Non-pigmented ciliary epithelial cell (primary cell): ENCODE measurements at places on chromosomes 12 and 14.

DNA sequence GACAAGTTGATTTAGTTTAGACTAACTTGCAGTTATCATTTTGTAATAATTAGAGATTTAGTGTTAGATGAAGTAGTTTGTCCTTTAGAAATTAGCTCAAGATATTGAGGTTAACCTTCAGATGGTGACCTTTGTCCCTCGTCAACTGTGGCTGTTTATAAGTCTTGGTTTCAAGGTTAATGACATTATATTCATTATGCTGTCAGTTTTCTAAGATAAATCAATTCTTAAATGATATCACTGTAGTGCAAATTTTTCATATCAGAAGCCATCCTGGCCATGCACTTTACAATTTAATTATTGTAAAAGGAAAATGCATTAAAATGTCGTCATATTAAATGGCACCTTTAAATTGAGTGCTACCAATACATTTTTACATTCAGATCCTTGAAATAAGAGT lies 19.6 kb upstream of the PPFIA2 start:
- no peak for DNase-seq

- DNase-seq = no peak
Observed at GRCh38 chr14:24147761-24148428, 597 bp downstream of the RNF31 start.

GRCh38 chr12:132498931-132499330 lies 9.0 kb downstream of the FBRSL1 start:
- DNase-seq = no peak

- no peak for DNase-seq
Observed at GRCh38 chr14:21258005-21258888, 11.0 kb downstream of the HNRNPC start.

DNA sequence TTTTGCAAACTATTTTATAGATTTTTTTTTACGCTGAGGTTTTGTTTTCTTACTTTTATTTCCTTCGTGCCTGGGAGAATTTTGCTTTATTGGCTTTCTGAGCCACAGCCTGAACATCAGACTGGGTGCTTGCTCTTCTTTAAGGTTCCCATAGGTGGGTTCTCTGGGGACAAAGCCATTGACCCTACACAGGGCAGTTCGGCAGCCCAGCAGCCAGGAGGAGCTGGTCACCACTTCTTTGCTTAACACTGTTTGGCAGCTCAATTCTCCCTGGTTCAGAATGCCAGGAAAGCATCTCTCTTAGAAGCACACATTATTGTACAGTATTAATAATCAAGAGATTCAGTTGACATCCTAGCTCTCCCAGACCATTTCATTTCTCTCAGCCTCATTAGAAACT lies 140.8 kb upstream of the NEDD1 start:
- no peak for DNase-seq

- DNase-seq = peak; percentile 41
Observed at GRCh38 chr12:120849765-120850164, 54.4 kb downstream of the SPPL3 start.

DNA sequence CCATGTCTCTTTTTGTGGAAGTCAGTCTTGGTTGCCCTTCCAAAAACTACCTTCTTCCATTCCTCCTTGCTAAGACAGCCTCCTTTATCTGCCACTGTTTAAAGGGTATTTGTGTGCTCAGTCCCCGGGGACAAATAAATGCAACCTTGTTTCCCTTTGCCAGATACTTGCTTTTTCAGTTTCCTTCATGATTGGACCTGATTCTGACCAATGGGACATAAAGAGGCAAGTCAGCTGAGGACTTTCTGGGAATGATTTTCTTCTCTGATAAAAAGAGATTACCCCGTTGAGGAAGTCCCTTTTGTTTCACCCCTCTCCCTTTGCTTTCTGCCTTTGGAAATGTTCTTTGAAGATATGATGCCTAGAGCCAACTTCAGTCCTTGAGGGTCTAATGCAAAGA lies 7.4 kb upstream of the TUBA1B start:
- no peak for DNase-seq

- DNase-seq = peak; percentile 82
Observed at GRCh38 chr12:10213168-10214135, 775 bp downstream of the GABARAPL1 start.

GRCh38 chr14:56633544-56633943 lies 53.9 kb downstream of the TMEM260 start:
- no peak for DNase-seq

- DNase-seq = no peak
Observed at GRCh38 chr12:108798551-108799221, 58.7 kb downstream of the SSH1 start.
